ENCODE measurements at places on chromosomes 16 and 17.
A peak's percentile ranks its signal among the peaks of the same experiment; 100 is the strongest.

DNA sequence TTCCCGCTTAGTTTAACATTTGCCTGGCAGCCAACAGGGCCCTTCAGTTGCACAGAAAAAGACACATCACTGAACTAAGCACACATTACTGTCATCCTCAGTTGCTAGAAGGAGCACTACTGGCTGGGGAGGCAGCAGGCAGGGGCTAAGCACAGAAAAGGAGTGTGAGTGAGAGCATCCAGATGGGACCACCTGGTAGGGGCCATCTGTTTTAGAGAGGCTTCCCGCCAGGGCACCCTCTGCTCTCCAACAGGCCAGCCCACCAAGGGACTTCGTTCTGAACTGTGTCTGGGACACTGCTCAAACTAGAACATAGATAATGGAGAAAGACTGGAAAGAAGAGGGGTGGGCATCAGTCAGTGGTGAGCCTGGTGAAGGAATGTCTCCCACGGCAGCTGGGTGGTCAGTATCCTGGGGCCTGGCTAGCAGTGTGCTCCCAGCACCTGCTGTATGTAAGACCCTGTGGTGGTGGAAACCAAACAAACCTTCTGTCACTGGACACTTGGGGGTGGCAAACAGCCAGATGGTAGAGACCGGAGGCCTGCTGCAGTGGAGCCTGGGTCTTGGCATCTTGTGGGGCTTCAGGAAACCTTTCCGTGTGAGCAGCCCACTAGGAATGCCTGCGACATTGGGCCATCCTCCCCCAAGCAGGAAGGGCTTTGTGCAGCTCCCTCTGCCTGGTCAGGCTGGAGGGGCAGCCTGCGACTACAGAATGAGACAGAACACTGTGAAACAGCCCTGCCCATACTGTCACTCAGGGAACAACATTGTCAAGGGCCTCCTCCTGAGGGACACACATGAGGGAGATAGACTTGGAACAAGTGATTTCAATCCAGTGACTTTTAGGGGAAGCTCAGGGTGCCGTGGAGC lies 12.8 kb upstream of the RANGRF start:
- DNase-seq: no peak

DNA sequence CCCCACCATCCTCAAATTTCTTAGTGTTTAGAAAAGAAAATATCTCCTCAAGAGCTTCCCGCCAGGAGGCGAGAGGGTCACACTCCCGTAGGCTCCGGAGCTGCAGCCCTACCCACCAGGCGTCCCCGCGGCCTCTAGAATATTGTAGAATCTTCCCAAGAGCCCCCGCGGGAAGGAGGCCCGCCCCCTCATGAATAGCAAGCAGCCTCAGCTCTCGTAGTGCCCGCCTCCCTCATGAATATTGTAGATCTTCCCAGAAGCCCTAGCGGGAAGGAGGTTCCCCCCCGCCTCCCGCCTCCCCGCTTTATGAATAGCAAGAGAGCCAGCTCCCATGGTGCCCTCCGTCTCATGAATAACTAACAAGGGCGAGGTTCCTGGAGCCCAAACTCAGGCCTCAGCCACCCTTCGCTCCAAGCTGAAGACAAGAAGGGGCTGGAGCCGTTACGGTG lies at the start of gene FBXO47:
Gene FBXO47, minus strand, starts transcription at position 114 of the 449 bp plus-strand sequence. CDS start 4,378 bp downstream, outside the sequence.
- peak; percentile 28 for DNase-seq

GRCh38 chr16:58366247-58367031 lies 25.8 kb upstream of the GINS3 start:
- no peak for DNase-seq

DNA sequence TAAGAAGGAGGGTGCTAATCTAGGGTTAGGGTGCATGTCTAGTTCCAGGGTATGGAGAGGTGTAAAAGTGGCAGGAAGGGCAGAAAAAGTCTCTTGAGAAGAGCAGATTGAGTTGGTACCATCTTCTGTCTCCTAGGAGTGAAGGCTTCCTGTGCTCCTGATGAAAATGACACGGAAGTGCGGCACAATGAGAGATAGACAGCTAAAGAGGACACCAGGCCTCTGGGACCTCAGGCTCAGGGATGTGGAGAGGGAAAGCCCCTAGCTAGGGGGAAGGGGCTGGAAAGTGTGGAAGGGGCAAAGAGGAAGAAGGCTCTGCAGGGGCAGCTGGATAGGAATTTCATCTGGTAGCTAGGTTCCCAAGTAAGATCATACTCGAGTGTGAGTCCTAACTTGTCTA lies 498.3 kb upstream of the EEF2KMT start:
- DNase-seq: no peak

DNA sequence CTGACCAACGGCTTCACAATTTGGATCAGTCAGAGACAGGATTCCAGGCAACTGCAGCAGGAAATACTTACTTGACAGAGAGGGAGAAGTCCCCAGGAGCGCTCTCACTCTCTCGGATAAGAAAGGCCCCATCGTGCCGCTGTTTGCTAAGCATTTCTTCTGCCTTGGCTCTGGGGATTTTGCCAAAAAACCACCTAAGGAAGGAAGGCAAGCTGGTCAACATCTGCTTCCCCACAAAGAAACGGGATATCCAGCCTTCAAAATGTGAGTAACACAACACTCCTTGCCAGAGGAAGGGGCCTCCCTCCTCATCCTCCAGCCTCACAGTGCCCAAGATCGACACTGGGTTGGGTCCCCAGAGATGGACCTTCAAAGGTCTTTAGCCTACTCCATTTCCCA lies 36.6 kb upstream of the SLC25A19 start:
- DNase-seq: no peak

DNA sequence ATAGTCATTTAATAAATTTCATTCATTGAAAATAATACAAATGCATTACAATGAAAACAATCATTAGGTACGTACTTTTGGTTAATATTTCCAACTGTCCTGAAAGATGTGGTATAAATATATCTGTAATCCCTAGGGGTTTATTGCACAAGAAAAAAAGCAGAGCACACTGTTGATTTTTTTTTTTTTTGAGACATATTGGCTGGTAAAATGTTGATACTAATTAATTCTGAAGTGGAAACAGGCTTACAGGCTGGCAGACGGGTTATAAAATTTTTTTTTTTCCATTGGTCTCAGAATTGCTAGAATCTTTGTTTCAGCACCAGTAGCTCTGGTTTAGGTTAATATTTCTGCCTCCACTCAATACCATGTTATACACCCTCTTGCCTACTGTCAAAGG lies 193.6 kb downstream of the MAP2K6 start:
- DNase-seq: no peak

DNA sequence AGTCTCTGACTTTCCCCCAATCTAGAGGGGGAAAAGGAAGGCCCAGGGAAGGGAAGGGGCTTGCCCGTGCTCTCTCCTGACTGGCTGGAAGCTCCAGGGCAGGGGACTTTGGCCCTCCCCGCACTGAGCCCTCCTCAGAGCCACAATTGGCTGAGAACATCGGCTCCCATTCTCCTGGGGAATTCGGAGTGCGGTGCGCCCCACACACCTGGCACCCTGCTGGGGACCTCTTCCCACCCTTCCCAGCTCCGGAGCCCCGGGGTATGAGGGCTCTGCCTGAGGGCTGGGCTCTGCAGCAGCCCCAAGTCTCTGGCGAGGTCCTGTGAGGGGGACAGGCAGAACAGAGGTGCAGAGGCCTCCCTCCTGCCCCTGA lies 36.0 kb downstream of the PIMREG start:
- no peak for DNase-seq

DNA sequence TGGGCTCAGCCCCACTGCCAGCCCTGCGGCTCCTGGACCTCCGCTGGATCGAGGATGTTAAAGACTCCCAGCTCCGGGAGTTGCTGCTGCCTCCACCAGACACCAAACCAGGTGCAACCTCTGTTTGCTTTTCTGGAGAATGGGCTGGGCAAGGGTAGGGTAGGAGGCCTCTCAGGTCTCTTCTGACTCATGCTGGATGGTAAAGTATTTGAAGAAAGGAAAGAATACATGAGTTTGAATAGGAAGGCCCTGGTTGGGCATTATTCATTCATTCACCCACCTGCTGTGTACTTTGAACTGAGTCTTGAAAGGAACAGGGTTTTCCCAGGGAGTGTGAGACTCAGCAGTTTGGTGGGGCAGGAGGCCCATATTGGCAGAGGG lies 6.5 kb upstream of the ORAI3 start:
- DNase-seq: no peak

GRCh38 chr17:40448639-40449261 lies 5.5 kb downstream of the IGFBP4 start:
- DNase-seq: no peak

DNA sequence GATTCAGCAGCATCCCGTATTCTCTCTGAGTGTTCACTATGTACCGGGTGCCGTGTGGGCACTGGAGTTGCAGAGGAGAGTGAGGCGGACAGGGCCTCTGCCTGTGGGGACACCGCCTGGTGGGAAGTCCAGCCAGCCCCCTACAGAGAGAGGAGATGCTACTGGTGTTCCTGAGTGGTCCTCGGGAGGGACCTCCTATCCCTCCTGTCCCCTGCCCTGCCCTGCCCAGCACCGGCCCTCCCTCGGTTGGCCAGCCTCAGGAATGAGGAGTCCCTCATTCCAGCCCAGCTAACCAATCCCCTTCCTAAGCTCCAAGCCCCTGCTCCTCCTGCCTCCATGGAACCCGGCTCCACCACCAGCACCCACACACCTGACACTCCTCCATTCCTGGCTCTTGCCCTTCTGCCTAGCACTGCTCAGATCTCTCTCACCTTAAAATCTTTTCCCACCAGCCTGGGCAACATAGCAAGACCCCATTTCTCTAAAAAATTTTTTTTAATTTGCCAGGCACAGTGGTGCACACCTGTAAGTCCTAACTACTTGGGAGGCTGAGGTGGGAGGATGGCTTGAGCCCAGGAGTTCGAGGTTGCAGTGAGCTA lies 2.0 kb downstream of the ASGR2 start:
- DNase-seq: no peak

DNA sequence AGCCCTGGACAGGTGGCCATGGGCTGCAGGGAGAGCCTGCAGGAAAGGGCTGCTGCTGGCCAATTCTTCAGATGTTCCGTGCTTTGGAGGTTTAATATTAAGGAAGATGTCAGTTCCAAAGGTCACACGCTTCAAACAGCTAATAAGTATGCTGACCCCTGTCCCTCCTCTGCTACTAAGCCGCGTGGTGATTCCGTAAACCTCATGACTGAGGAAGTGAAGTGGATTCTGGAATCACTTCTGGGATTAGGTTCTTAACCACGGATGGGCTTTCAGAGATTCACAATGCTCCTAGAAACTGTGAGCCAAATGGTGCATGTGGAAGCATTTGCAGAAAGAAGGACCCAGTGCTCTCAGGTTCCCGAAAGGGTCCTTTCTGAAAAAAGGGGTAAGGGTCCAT lies 28.5 kb upstream of the ERN1 start:
- no peak for DNase-seq

DNA sequence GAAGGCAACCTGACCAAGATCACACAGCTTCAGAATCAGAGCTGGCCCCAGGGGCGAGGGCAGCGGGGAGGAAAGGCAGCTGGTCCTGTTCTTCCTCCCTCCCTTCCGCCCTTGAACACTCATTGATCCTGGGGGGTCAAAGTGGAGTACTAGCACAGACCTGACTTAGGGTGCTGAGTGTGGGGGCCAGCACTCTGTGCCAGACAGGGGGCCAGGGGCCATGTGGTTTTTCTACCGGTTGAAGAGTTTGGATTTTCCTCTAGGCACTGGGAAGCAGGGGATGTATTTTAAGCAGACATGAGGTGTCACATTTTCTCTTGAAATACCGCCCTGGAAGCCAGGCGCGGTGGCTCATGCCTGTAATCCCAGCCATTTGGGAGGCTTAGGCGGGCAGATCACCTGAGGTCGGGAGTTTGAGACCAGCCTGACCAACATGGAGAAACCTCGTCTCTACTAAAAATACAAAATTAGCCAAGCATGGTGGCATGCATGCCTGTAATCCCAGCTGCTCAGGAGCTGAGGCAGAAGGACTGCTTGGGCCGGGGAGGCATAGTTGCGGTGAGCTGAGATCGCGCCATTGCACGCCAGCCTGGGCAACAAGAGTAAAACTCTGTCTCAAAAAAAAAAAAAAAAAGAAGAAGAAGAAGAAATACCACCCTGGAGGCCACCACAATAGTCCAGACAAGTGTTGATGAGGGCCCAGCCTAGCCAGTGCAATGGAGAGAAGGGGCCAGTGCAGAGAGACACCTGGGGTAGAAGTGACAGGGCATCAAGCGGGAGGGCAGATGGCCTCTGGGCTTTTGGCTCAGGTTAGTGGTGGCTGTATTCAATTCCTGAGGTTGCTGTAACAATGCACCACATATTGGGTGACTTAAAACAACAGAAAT lies 15.3 kb downstream of the OSBPL7 start:
- no peak for DNase-seq

DNA sequence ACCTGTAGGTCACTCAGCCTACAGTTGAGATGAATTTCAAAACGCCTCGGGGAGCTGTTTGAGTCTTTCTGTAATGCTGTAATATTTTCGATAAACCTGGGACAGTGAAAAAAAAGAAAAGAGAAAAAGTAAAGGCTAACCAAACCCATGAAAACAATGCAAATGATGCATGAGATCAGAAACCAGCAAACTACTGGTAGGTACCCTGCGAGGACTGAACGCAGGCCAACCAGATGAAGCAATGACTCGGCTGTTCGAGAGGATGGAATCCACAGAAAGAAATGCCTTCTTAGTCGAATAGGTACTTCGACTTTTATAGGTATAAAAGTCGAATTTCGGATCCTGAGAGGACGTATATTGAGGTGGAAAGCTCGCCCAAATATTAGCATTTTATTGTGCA lies 509 bp upstream of the ATAD5 start:
- DNase-seq: no peak

DNA sequence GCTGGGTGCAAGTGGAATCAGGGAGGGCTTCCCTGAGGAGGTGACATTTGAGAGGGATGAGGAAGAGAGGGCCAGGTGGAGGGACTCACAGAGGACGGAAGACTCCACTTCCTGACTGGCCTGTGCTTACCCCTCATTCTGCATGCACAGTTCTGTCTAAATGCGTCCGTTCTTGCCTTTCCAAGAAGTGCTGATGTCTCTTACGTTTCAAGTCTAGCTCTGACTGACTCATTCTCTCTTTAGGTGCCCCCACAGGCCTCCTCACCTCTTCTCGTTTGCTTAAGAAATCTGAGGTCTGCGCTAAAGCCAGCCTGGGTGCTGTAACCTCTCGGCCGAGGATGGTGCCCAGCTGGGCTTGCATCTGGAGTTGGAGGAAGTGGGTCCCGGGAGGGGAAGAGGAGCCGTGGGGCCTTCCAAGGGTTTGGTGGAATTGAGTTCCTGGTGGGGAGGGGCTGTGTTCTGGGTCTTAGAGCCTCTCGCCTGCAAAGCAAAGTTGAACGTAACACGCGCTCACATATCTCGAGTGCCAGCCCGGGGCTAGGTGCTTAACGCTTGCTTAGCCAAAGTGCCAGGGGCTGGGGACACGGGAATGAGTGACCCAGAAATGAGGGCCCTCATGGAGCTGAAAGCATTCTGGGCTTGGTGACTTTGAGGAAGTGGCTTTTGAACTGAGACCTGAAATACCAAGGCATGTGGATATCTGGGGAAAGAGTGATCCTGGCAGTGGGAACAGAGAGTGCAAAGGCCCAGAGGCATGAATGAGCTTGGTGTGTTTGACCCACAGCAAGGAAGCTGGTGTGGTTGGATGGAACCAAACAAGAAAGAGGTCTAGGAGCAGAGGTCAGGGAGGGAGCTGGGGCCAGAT lies 4.8 kb downstream of the IL4R start:
- no peak for DNase-seq

- DNase-seq: no peak
Measured at GRCh38 chr16:31350275-31351005, 4.5 kb upstream of the ITGAX start.

GRCh38 chr17:67107811-67108775 lies 63.7 kb downstream of the CACNG1 start:
- no peak for DNase-seq
